ENCODE measurements at places on chromosomes 12 and 14.

DNA sequence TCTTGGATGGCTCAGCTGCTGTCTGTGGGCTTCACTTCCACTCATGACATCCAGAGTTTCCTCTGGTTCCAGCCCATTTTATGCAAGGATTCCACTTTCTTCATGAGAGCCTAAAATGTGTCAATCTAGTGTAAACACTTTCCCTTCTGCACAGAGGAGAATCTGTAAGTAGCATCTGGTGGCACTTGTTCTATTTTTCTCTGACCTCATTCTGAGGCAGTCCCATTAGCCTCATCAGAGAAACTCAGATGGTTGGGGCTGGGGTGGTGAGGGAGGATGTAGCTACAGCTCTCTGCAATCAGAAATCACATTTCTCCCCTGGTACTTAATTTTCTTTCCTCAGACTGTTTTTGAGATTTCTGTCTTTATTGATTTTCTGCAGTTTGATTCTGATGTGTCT lies 81.6 kb downstream of the PRMT8 start:
- DNase-seq, result no peak

GRCh38 chr12:76927170-76927784 lies 48.5 kb upstream of the CSRP2 start:
- DNase-seq, result peak; percentile 53

GRCh38 chr12:100463661-100464060 lies 10.0 kb upstream of the NR1H4 start:
- no peak for DNase-seq

- peak; percentile 96 for DNase-seq
These were observed at the start of gene JDP2 for GRCh38 chr14:75427482-75428229. JDP2 (plus strand) TSS chr14:75428022; CDS start chr14:75437921, 9,899 bp downstream.

- no peak for DNase-seq
These were observed 43.7 kb downstream of the DEGS2 start for GRCh38 chr14:100115726-100116125.

DNA sequence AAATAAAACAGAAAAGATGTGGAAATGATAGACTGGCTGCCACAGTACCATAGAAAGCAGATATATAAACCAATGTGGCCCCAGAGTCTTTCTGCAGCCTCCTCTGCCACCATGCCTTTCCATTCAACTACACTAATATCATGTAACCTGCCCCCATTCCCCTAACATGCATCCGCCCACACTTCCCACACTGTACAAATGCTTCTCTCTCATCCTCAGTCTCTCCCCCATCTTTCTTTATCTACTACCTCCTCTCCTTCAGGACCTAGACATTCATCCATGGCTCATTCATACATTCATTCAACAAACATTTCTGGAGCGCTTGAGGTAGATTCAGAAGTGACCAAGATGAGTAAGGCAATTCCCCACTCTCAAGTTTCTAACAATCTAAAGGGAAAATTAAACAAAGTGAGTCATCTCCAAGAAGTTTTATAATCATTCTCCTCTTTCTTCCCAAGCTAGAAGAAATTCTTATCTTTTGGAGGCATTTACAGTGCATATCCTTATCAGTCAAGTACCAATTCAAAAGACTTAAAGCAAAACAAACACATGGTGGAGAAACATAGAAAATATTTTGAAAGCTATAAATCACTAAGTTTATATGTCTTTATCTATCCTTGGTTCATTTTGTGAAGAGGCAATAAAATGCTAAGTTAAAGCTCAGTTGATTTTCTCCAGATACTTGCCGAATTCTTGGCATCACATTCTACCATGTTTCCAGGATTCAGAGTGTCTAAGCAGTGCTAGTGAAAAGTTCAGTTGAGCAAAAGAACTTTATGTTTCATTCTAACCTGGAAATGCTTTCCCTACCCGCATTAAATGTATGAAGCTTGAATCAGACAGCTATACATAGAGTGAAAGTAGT lies 70.5 kb upstream of the FRMD6 start:
- peak; percentile 61 for DNase-seq

DNA sequence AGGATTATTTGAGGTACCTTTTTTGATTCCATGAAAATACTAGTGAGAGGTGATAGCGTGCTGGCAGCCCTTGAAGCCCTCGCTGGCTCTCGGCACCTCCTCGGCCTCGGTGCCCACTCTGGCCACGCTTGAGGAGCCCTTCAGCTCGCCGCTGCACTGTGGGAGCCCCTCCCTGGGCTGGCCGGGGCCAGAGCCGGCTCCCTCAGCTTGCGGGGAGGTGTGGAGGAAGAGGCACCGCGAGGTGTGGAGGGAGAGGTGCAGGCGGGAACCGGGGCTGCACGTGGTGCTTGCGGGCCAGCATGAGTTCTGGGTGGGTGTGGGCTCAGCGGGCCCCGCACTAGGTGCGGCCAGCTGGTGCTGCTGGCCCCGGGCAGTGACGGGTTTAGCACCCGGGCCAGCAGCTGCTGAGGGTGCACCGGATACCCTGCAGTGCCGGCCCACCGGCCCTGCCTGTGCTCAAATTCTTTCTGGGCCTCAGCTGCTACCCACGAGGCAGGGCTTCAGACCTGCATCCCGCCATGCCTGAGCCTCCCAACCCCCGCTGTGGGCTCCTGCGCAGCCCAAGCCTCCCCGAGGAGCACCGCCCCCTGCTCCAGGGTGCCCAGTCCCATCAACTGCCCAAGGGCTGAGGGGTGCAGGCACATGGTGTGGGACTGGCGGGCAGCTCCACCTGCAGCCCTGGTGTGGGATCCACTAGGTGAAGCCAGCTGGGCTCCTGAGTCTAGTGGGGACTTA lies 7.4 kb downstream of the MOK start:
- no peak for DNase-seq

DNA sequence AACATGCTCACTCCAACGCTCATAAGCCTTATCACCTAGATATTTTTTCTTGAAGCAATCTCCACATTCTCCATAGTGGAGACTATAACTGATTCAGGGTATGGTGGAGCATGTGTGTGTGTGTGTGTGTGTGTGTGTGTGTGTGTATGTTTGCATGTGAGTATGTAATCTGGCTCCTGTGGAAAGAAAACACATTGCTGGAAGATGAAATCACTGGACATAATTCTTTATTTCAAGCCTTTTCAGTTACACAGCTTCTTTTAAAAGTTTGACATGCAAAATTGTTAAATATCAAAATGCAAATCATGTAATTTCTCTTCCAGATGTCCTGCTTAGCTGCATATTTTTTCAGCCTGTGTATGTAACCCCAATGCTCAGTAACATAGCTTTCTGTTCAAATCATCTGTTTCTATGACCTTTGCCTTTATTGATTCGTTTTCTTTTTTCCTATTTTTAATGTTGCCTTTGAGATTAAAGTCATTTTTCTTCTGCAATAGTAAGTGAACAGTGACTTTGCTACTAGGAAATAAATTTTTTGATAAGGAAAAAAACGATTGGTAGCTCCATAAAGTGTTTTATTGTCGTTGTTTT lies 80.5 kb upstream of the BTG1 start:
- DNase-seq, result peak; percentile 50

- no peak for DNase-seq
These were observed 439 bp upstream of the TNFRSF1A start for GRCh38 chr12:6342140-6342889.

DNA sequence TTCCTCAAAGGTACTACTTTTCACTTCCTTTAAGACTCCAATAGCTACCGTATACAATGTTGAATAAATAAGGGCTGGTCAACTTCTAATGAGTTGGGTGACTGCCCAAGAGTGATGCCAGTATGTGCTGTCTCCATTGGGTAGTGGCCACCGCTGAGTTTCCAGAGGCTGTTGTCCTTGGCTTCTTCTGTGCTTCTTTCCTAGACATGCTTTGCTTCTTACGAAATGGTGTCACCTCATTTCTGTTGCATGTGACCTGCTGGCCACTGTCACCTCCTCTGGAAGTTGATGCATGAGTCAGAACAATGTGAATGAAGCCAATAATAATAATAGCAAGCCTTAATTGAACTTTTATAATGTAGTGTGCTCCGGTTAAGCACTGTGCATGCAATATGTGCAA lies 7.5 kb upstream of the NID2 start:
- DNase-seq, result peak; percentile 80

- DNase-seq, result no peak
These were observed 2.2 kb upstream of the LAG3 start for GRCh38 chr12:6770094-6770493.

GRCh38 chr14:21104448-21105060 lies 3.7 kb downstream of the TMEM253 start:
- DNase-seq, result peak; percentile 93

- DNase-seq, result no peak
These were observed 38.8 kb upstream of the NT5DC3 start for GRCh38 chr12:103879878-103880277.

GRCh38 chr14:65277580-65278270 lies 134.8 kb upstream of the FUT8 start:
- DNase-seq, result peak; percentile 28

DNA sequence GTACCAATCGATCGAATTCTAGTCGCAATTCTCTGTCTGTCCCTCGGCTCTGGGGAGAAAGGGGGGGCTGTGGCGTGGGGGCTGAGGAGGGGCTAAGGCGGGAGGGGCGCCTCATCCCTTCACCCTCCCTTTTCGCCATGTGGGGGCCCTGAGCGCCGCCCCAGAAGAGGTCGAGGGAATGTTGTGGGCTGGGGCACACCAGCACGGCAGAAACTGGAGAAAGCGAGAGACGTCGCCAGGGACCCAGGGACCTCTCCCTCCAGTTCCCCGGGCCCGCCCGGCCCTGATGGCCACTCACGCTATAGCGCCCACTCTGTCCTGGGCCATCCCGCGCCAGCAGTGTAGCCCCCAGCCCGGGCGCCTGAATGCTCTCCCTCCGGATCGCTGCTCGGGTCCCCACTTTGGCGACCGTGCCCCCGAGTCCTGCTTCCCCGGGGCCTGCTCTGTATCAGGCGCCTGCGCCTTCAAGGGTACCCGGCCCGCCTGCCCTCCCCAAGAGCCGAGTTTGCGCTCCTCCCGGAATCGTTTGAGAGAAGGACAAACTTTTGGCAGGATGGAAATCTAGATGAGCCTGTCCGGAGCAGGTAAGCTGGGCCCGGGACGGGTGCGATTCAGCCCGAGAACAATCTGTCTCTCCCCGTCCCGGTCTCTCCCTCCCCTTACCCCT lies 62.6 kb downstream of the SMUG1 start:
- DNase-seq, result peak; percentile 14

- DNase-seq, result no peak
These were observed 1.1 kb downstream of the CLECL1 start for GRCh38 chr12:9731797-9732196.

DNA sequence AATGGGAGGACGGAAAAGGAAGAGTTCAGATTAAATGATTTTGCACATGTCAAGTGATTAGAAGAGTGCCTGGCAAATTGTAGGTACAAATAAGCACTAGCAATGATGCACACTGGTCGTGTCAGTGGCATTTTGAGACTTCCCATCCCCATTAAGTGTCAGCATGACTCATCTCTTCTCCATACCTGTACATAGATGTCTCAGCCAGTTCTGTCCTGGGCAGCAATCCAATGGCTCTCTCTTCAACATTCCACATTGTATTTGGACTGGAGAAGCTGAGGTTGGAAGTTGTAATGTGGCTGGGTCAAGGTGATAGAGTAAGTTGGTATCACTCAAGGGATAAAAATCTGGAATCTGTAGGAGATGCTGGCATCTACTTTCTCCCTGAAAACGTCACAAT lies 742.7 kb downstream of the VRK1 start:
- DNase-seq, result no peak

DNA sequence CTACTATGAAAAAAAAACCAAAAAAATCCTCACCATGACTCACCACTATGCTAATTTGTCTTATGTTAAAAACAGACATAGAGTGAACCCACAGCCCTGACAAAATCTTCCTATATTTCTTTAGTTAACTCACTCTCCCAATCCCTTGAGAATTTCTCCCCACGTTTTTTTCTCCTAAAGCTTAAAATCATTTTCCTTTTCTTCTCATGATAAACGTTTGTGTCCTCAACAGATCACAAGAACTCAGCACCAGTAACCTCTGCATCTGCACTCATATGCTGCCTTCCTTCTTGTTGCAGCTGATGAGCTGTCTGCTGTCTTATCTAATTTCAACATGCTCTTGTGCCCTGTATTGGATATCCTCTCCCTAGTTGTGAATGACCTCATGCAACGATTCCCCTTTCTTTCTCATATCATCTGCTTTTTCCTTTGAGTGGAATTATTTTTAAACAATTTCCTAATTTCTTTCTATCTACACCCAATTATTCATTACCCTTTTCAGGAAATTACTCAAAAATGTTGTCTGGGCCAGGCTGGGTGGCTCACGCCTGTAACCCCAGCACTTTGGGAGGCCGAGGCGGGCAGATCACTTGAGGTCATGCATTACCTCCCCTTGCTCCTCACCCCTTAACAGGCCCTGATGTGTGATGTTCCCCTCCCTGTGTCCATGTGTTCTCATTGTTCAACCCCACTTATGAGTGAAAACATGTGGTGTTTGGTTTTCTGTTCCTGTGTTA lies 427.5 kb upstream of the MGAT4C start:
- peak; percentile 44 for DNase-seq

DNA sequence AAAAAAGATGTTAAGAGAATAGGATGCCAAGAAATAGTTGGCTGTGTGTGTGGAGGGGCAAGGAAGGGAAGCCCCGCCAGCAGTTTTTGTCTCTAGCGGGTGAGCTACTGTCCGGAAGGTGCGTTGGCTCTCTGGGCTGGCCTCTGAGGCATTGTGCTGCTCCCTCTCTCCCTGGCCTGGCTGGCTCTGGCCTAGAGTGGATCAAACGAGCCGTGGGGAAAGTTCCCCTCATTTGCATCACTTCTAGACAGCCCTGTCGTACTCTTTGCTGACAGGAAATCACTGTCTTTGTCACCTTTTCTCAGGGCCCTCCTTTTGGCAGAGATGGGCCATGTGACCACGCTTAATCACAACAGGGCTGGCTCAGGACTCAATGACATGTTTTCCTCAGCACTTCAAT lies 236.1 kb upstream of the NPAS3 start:
- DNase-seq, result no peak
